Germinal center (tissue), 1 donor: ENCODE measurements at places on chromosomes 3 and 15.
A peak's percentile ranks its signal among the peaks of the same experiment; 100 is the strongest.

DNA sequence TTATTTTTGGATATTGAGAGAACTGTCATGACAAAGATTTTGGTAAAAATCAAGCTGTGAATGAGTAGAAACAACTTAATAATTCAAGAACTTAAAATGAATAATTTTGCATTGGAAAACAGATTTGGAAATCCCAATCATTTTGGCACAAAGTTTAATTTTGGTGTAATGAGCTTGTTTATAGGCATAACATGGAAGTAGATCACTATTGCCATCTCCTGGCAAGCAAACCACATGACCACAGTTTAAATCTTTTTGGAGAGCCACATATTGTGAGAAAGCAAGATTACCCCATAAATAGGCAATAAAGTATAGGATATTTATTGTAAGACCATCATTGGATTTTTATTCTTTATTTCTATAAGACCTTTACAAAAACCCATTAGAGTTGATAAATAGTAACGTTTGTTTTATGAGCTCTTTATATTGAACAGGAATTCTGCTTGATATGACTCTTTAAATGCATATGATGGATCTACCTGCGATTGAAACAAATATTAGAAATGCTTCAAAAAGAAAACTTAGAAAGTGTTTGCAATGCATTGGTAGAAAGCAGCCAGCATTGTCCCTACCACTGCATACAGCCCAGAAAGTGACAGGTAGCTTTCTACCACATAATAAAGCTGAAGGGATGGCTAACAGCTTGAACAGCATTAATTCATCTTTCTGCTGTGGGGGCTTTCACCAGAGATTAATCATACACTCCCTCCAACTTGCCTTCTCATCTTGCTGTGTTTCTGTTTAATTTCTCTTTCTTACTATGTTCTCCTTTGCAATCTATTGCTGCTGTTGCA, 766.8 kb downstream of the TBL1XR1 start:
- DNase-seq = peak; percentile 5

- peak; percentile 52 for DNase-seq
Measured at GRCh38 chr3:71930056-71930991, 145.4 kb upstream of the PROK2 start.

GRCh38 chr3:65230261-65231139, 542.7 kb upstream of the ADAMTS9 start:
- no peak for DNase-seq

GRCh38 chr3:42031808-42032480, 59.2 kb upstream of the TRAK1 start:
- DNase-seq = no peak

- DNase-seq = no peak
Measured at GRCh38 chr15:72706266-72706665, 20.3 kb downstream of the BBS4 start.

DNA sequence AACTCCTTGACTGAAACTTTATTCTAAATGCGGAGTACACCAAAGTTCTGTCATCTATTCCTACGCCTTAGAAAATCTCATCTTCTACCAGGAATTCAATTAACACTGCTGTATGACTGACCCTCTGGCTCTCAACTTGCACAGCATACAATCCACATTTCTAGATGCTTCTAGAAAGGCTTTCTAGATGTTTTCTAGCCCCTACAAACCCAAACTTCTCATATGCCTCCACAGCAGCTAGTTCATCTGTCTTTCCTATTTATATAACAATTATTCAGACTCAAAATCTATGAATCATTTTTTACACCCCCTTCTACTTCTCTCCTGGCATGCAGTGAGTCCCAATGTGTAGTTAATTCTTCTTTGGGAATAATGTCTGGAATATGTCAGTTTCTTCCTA, 13.2 kb downstream of the INO80 start:
- DNase-seq = no peak

DNA sequence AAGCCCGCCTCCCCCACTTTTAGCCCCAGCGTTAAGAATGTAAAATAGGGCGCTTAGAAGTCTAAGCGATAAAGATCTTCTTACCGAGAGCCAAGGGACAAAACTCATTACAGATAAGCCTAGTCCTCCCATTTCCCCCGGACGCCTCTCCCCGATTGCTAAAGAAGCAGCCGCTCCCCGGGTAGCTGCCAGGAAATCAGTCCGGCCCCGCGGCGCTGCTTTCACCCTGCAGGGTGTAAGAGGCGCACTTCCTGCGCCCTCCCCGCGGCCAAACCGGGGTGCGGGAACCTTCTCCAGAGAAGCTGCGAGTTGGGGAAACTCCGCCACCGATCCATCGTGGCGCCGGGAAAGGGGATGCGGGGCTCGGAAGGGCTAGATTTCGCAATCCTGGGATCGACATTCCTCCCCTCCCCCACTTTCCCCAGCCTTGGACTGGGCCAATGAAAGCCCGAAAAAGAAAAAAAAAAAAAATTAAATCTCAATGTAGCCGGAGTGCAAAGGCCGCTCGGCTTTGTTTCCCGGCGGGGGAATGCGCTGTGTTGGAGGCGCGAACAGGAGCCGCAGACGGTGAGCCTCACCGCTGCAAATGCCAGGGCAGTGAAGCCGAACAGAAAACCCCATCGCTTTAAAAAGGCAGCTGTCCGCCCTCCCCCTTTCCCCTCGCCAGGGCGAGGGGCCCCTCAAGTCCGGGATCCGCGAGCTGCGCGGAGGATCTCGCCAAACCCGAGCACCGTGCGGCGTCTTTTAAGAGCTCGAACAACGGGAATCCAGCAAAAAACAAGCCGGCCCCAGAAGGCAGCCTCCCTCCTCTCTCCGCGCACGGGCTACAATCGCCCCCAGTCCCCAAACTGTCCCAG, 626 bp upstream of the PTPRG start:
- peak; percentile 53 for DNase-seq

DNA sequence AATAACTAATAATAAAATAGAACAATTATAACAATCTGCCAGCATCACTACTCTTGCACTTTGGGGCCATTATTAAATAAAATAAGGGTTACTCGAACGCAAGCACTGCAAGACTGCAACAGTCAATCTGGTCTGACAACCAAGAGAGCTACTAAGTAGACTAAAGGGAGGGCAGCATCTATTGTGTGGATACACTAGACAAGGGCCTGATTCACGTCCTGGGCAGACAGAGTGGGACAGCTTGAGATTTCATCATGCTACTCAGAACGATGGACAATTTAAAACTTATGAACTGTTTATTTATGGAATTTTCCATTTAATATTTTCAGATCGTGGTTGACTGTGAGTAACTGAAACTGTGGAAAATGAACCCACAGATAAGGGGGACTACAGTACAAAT, 39.5 kb downstream of the TNIK start:
- DNase-seq = no peak

DNA sequence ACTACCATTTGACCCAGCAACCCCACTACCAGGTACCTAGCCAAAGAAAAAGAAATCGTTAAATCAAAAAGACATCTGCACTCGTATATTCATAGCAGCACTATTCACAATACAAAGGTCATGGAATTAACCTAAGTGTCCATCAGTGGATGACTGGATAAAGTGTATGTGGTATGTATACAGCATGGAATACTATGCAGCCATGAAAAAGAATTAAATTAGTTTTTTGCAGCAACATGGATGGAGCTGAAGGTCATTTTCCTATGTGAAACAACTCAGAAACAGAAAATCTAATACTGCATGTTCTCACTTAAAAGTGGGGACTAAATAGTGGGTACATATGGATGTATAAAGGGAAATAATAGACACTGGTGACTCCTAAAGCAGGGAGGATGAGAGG, 175.2 kb downstream of the ZIC4 start:
- no peak for DNase-seq

GRCh38 chr3:19272296-19272695, 124.0 kb downstream of the KCNH8 start:
- peak; percentile 49 for DNase-seq

GRCh38 chr15:80999623-81000036, 1.1 kb upstream of the TLNRD1 start:
- peak; percentile 21 for DNase-seq

GRCh38 chr3:147030274-147030673, 376.1 kb downstream of the ZIC4 start:
- DNase-seq = no peak

- peak; percentile 39 for DNase-seq
Measured at GRCh38 chr3:40179016-40179415, 130.5 kb upstream of the EIF1B start.

GRCh38 chr15:88454867-88455810, 12.0 kb downstream of the MRPL46 start:
- peak; percentile 67 for DNase-seq

DNA sequence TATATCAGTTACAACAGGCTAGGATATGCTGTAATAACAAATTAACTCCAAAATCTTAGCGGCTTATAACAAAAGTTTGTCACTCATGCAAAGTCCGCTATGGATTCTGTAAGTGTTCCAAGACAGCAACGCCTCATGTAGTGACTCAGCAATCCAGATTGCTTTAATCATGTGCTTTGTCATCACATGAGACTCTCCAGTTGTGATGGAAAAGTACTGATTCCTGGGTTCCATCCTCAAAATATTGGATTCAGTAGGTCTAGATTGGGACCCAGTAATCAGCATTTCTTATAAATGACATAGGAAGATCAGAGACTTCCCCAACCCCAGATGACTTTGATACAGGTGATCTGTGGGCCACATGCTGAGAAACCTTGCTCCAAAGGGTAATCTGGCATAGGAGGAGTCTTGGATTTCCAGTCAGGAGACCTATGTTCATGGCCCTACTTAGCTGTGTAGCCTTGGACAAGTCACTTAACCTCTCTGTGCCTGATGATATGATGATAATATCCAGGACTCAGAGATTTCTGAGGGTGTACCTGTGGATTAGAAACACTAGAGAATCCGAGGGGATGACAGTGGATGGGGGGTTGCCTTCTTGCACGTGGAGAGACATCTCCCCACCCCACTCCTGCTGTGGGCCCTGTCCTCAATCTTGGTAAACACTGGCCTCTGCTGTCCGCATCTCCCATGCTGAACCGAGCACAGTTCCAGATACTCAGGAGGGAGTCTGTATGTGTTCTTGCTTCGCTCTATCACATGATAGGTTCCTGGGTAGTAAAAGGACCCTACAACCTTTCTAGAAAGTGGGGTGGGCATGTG, 65.5 kb downstream of the CORO2B start:
- DNase-seq = no peak

DNA sequence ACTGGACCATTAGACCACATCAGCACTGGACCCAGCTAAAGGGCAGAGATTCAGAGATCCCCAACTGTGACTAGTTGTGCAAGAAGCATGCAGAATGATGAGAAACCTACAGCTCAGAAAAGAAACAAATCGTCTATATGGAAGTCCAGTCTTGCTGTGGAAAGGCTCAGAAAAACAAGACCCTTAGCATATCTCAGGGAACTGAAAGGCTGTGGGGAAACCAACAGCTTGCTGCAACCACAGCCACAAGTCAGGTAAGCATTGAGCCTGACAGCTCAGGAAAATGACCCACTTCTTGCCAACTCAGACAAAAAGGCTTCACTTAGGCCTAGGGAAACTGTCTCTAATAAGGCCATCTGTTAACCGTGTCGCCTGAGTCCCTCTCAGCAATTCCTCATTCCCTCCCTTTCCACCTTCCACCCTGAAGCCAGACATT, 145.6 kb downstream of the LSAMP start:
- no peak for DNase-seq

GRCh38 chr3:28139967-28140634, 101.3 kb upstream of the CMC1 start:
- no peak for DNase-seq

GRCh38 chr3:149816986-149817385, 4.0 kb downstream of the RNF13 start:
- no peak for DNase-seq

DNA sequence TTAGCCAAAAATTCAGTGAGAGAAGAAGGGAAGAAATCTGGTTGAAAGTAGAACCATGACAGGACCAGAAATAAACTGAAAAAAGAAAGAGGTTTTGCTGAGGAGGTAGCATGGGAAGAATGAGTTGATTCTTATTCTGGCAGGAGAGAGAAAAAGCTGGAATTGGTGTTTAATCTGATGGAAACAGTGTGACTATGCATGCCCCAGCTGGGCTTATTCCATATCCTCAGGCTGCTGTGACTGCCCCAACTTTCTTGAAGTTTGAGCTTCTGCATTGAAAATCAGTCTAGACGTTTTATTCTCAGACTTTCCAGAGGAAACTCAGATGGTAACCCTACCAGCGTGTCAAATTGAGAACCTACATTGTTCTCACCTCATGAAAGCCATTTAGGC, 352.5 kb upstream of the DCBLD2 start:
- no peak for DNase-seq

GRCh38 chr3:192409838-192410683, 317.3 kb downstream of the FGF12 start:
- peak; percentile 6 for DNase-seq

DNA sequence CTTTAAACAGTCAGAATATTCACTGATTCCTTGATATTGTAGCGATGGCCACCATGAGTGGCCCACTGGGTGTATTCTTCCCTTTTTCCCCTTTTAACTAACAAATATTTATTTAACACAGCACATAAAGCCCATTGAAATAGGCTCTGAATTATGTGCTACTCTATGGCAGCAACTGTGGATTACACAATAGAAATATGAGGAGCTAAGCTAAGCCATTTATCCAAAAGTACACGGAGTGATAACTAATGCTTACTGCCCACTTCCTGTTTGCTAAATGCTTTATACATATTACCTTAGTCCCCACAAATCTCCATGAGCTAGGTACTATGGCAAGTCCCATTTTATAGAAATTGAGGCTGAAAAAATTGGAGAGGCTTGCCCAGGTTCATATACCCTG, 17.9 kb downstream of the ILDR1 start:
- no peak for DNase-seq

DNA sequence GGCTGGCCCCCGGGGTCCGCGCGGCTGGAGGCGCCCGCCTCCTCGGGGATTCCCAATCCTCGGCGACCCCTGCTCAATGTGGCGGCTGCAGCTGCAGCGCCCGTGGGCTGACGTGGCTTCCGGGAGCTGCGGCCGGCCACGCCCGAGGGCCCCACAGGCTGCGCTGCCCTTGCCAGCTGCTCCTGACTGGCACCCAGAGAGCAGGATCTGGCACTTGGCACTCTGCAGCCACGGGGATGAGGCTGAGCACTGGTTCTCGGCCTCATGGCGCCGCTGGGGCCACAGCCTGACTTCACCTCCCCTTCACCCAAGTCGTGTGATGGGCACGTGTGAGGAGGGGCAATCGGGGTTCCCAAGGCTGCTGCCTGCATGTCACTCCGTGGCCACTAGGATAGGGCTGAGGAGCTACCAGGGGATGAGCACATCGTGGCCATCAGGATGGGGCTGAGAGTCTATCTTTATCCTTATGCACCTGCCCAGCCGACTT, 267.8 kb upstream of the FRG2C start:
- no peak for DNase-seq

- DNase-seq = no peak
Measured at GRCh38 chr15:64134345-64134829, 17.1 kb upstream of the SNX22 start.

GRCh38 chr3:140167600-140168281, 232.8 kb downstream of the CLSTN2 start:
- DNase-seq = no peak

GRCh38 chr3:60417576-60417975, 833.7 kb downstream of the FHIT start:
- no peak for DNase-seq
